ENCODE measurements at places on chromosomes 1 and 21.

GRCh38 chr1:59375321-59376220 is 78.7 kb downstream of the FGGY start:
- DNase-seq: no peak

GRCh38 chr1:85276978-85277639 is 677 bp upstream of the BCL10 start:
- no peak for DNase-seq

DNA sequence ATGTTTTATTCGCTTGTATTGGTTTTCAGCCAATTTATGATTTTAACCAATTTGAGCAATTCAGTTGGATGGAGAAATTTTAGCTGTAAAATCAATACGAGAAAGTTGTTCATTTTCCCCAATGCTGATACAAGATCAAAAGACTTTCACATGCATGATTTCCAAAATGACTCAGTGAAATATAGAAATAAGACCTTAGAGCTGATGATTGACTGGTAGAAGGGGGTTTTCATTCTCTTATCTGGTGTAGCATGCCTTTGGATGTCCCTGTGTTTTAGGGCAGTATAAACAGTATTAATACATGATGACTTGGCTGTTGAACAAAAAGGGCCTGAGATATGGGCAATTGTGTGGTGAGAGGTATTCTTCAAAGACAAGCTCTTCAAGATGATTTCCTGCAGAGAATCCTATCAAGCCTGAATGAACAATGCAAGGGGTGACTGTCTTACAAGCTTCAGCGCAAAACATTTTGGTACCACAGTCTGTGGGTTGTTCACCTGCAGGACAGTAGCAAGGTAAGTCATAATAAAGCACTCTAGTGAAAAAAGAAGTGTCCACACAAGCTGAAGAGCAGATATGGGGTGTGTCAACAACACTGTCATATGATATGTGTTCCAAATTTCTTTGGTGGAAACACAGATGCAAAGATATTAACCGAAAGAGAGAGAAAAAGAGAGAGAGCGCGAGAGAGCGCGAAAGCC is 156.2 kb downstream of the TNFSF18 start:
- DNase-seq: no peak

DNA sequence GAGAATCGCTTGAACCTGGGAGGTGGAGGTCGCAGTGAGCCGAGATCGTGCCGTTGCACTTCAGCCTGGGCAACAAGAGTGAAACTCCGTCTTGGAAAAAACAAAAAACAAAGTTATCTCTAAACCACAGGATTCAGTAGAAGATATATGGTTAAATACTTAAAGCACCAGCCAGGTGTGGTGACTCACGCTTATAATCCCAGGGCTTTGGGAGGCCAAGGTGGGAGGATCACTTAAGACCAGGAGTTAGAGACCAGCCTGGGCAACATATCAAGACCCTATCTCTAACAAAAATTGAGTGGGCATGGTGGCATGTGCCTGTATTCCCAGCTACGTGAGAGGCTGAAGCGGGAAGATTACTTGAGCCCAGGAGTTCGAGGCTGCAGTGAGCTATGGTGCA is 5.6 kb downstream of the NECAP2 start:
- DNase-seq: no peak

DNA sequence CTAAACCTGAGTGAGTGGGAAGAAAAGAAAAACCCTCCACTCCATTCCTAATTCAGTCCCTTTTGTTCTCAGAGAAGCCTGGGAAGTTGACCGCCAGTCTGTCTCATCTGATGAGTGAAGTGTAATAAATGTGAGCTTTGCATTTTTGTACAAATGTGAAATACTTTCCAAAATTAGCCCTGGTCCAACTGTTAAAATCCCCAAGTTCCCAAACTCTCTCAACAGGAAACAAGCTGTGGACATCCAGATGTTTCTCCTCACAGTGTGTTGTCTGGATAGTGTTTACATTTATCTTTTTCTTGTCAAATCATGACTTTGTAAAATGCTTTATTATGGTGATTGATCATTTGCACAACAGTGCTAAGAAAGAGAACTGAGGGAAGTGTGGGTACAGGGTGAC is 145.1 kb downstream of the TM2D1 start:
- DNase-seq: no peak

GRCh38 chr1:177848577-177848976 is 121.3 kb downstream of the SEC16B start:
- DNase-seq: no peak

- DNase-seq: no peak
Measured at GRCh38 chr1:2300004-2300771, 72.1 kb downstream of the SKI start.

DNA sequence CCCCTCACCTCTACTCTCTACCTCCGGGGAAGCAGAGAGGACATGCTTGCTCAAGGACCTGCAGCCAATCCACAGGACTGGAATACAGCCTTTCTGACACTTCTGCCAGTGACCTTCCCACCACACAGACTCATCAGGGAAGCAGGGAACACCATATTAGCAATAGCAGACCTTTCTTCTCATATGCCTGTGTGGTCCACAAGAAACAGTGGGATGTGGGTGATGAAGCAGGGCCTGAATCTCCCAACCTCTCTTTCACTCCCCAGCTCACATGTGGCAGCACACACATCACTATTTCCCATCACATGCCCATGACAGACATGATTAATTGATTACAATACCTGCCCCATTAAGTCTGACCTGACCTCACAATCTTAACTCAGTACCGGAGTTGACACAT is 695.1 kb downstream of the MATN1 start:
- DNase-seq: no peak

DNA sequence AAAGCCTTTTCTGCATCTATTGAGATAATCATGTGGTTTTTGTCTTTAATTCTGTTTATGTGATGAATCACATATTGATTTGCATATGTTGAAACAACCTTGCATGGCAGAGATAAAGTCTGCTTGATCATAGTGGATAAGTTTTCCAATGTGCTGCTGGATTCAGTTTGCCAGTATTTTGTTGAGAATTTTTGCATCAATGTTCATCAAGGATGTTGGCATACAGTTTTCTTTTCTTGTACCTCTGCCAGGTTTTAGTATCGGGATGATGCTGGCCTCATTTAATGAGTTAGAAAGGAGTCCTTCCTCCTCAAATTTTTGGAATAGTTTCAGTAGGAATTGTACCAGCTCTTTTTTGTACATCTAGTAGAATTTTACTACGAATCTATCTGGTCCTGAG is 55.0 kb downstream of the COL24A1 start:
- no peak for DNase-seq

Data from DMS79 treated with DMSO at 0.1 percent for 48 hours (cell line).